GM23248 (cell line): ENCODE measurements at places on chromosomes 12 and 14. TPM values are rescaled to one million over a fixed set of nuclear protein-coding genes. Genes with fewer than 3 reads are reported as not detected.

Gene PLEKHH1
- total RNA-seq = under 0.01 TPM in 1 of 2 replicates, not detected in the other

Gene ACSS3
- 1.9 and 3.2 TPM in 2 replicates for total RNA-seq

Gene RNU4-1
- not detected in 2 replicates for total RNA-seq

Gene CHFR
- 26.5 and 29.5 TPM in 2 replicates for total RNA-seq

Gene RNASE7
- not detected in 2 replicates for total RNA-seq

Gene ACAD10
- 10.0 and 12.0 TPM in 2 replicates for total RNA-seq

Gene FOXG1
- total RNA-seq = not detected in 2 replicates

Gene TAS2R50
- 0.32 TPM in 1 of 2 replicates, not detected in the other for total RNA-seq

Gene PRICKLE1
- total RNA-seq = 12.9 and 13.2 TPM in 2 replicates

Gene BATF
- total RNA-seq = not detected in 2 replicates

Gene STYK1
- 1.1 TPM in 1 of 2 replicates, not detected in the other for total RNA-seq

Gene CLEC1A
- total RNA-seq = not detected in 2 replicates

Gene HCAR1
- total RNA-seq = not detected in 2 replicates

Gene RERG
- total RNA-seq = not detected in 2 replicates

Gene NEUROD4
- not detected in 2 replicates for total RNA-seq

Gene GPRC5D
- not detected in 2 replicates for total RNA-seq

Gene CMKLR1
- 2.9 and 4.9 TPM in 2 replicates for total RNA-seq

Gene ADAM20
- under 0.01 and 0.54 TPM in 2 replicates for total RNA-seq

Gene EML1
- 17.9 and 35.8 TPM in 2 replicates for total RNA-seq

Gene LRCOL1
- not detected in 2 replicates for total RNA-seq

Gene NDUFB1
- 136 and 144 TPM in 2 replicates for total RNA-seq

Gene IL22
- not detected in 2 replicates for total RNA-seq

Gene SDR9C7
- not detected in 2 replicates for total RNA-seq

Gene SDR39U1
- total RNA-seq = 7.7 and 8.3 TPM in 2 replicates
